A549 treated with CpdA at 1 μM for 4 hours (cell line): ENCODE measurements at places on chromosomes 12 and 14. TPM values are rescaled to one million over a fixed set of nuclear protein-coding genes. Genes with fewer than 3 reads are reported as not detected.

KRT7 gene
- total RNA-seq, result 3,689 to 4,475 TPM (median 3,814 TPM) in 5 replicates

MOAP1 gene
- total RNA-seq, result 11.1 to 15.8 TPM (median 14.2 TPM) in 5 replicates

SLC6A12 gene
- total RNA-seq, result 0.65 to 1.5 TPM (median 0.76 TPM) in 5 replicates

LRRC10 gene
- total RNA-seq, result not detected in 5 replicates

PLD4 gene
- 0.13 to 0.39 TPM (median 0.21 TPM) in 5 replicates for total RNA-seq

SUOX gene
- total RNA-seq, result 8.0 to 11.5 TPM (median 10.4 TPM) in 5 replicates

KCNK13 gene
- total RNA-seq, result 0.05 to 0.19 TPM (median 0.17 TPM) in 4 of 5 replicates, not detected in the other

OVCH1 gene
- not detected in 5 replicates for total RNA-seq

ACSM4 gene
- total RNA-seq, result not detected in 5 replicates
